ENCODE measurements at places on chromosomes 12 and 14.

DNA sequence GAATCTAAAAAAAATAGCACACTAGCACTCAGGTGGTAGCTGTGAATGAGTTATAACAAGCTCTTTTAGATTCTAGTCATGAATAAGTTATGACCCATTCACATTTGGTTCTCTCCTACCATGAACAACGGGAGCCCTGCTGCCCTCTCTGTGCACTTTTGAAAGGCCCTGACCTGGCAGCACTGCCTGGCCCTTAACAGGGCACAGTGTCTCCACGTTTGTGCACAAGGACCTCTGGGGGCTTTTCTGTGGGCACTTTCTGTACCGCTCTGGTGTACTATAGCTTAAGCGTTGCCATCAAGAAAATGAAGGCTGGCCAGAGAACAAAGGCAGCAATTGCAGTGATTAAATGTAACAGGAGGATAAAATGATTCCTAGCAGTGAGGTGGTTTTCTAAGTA lies 21.2 kb downstream of the CCDC92 start:
- DNase-seq, result no peak

DNA sequence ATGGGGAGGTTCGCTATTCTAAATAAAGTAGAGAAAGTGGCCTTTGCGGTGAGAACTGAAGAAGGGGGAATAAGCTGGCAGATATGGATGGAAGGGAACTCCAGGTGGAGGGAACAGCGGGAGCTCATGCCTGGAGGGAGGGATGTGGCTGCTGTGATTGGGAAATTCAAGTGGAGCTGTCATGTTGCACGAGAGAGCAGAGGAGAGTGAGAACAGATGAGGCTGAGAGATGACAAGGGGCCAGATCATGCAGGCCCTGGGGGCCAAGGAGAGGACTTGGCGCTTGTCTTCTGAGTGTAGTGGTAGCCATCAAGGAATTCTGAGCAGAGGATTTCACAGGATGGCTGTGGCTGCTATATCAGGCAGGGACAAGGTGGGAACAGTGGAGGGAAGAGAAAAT lies 35.0 kb downstream of the TGFB3 start:
- no peak for DNase-seq

DNA sequence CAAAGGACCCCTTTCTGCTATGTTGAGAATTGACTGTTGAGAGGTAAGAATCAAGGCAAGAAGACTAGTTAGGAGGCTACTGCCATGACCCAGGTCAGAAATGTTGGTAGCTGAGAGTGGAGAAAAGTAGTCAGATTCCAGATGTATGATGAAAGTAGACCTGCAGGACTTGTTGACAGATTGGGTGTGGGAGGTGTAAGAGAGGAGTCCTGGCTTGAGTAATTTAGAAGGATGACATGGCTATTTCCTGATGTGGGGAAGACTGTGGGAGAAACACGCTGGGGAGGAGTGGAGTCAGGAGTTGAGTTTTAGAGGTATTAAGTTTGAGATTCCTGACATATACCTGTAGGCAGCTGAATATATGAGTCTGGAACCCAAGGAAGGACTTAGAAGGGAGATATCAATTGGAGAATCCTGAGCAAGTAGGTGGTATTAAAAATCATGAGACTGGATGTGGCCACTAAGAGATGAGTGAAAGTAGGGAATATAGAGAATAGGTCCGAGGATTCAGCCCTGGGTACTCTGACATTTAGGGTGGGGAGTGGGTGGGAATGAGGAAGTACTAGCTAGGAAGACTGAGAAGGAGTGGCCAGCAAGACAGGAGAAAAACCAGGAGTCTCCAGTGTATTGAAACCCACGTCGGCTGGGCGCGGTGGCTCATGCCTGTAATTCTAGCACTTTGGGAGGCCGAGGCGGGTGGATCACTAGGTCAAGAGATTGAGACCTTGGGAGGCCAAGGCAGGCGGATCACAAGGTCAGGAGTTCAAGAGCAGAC lies 12.6 kb upstream of the DDX47 start:
- no peak for DNase-seq

- no peak for DNase-seq
Measured at GRCh38 chr12:2335109-2335508, 282.3 kb downstream of the CACNA1C start.

DNA sequence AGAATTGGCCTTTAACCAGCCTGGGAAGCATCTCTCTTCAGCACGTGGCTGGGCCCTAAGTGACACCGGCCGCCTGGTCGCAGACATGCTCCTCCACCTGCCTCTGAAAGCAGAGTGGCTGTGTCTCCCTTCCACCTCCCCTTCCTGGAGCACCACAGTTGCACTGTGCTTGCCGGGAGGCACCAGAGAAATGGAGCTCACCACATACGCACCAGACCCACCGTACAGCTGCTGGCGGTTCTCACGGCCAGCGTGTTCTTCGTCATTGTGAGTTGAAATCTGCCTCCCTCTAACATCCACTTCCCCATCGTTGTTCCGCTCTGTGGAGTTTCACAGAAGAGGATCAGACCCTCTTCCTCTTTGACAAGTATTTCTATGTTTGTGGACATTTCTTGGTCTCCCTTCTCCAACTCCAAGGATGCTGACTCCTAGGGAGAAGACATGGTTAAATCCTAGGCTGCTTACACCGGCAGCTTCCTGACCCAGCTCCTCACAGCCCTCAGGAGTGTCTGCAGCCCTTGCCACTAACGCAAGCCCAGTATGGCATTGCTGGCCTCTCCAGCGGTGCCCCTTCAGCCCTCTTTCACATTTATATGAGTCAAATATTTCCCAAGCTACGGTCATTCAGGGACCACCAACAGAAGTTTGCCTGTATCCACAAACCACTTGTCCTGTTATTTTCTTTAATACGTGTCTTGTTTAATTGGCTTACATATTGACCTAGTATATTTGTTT lies 11.5 kb upstream of the KRT5 start:
- DNase-seq, result no peak

DNA sequence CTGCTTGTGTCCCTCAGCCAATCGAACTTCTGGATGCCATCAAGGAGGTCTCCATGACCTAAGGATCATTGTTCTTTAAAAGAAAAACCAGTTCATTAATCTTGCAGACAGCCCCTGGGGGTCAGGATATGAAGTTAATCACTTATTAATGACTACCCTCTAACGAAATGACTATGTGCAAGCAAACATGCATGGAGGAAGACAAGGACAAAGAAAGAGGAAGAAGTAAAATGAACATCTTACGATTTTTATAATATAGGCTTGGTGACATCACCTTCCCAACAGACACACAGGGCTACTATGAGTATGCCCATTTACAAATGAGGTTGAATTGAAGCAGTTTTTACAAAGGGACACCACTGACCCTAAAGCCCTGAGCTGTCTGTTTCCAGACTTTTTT lies 111.1 kb upstream of the AMIGO2 start:
- no peak for DNase-seq

DNA sequence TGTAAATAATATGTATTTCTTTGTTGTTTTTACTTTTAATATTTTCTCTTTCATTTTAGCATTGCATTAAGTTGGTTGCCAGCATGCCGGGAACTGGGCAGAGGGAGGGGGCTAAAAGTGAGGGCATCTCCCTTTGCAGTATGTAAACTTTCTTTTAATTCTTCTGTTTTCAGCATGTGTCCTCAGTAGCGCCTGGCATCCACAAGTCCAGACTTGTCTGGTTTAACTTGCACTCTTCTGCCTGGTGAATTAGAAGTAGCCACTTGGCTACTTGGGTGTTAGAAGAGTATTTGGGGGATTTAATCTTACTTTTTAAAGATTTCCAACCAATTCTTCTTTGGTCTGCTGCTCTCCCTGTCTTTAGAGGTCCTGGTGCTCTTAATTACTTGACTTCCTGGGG lies 117.2 kb upstream of the SCAF11 start:
- DNase-seq, result no peak

- DNase-seq, result no peak
Measured at GRCh38 chr14:75699331-75699730, 38.3 kb downstream of the TTLL5 start.

GRCh38 chr14:104749111-104749649 lies 3.8 kb upstream of the SIVA1 start:
- no peak for DNase-seq

DNA sequence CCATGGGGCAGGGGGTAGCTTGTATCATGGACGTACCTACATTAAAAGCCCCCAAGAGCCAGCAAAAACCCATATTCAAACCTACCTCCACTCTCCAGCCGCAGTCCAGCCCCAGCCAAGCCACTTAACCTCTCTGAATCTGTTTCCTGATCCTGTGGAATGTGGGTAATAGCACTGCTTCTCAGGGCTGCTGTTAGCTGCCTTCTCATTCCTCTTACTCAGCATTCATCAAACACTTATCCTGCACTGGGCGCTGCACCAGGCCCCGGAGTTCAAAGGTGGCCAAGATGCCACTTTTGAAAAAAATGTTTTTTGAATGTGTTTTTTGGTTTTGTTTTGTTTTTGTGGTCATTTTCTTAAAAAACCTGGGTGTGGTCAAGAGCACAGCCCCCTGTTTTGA lies 237.4 kb downstream of the CHST11 start:
- DNase-seq, result peak; percentile 31

DNA sequence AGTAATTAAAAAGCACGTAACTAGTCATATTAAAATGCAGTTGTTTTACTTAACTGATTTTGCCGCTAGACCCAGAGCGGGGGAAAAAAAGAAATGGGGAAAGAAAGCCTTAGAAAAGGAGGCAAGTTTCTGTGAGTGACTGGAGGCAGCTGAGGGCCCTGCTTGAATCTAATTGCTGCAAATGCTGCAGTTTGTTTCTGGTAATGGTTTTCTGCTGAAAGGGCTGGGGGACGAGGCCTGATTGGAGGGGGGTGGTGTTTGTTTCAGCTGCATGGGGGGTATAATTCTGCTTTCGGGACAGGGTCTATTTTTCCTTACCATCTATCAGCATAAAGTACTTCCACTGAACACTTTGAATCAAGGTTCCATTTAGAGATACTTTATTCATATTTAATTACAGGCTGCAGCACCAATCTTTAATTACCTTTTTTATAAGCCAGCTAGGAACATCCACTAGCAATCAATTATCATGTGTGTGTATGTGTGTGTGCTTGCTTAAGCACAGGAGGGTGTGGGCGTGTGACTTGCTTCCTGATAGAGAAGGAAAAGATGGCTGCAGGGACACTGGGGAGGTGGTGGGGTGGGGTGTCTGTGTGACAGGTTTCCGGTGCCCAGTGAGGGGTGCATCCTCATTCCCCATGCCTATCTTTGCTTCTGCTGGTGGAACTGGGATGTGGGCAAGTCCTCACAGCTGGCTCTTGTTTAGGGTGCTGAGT lies 83.4 kb downstream of the ADCK1 start:
- DNase-seq, result peak; percentile 66

GRCh38 chr14:89129570-89129969 lies 287.5 kb downstream of the FOXN3 start:
- DNase-seq, result no peak

- DNase-seq, result no peak
Measured at GRCh38 chr14:23722675-23723074, 86.5 kb downstream of the DHRS2 start.

DNA sequence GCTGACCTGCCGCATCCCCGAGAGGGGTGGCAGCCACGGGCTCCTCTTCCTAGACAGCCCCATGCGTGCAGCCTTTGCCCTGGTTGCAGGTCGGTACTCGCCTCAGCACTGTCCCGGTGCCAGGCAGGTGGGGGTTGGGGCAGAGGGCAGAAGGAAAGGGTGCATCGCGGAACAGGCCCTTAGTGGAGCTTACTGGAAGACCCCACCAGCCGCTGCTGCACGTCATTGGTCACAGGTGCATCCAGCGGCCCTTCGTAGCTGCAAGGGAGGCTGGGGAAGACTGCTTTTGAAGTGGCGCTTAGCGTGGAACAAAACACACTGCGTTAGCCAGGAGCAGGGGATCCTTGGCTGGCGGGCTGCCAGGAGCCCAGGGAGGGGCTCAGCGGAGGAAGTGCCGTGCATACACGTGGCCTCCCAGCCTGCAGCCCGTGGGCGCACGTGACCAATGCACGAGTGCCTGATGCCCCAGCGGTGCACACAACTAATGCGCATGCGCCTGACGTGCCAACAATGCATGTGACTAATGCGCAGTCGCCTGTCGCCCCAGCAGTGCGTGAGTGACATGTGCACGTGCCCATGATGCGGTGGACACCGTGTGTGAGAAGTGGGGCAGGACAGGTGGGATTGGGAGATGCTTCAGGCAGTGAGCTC lies 5.0 kb upstream of the EP400 start:
- no peak for DNase-seq

DNA sequence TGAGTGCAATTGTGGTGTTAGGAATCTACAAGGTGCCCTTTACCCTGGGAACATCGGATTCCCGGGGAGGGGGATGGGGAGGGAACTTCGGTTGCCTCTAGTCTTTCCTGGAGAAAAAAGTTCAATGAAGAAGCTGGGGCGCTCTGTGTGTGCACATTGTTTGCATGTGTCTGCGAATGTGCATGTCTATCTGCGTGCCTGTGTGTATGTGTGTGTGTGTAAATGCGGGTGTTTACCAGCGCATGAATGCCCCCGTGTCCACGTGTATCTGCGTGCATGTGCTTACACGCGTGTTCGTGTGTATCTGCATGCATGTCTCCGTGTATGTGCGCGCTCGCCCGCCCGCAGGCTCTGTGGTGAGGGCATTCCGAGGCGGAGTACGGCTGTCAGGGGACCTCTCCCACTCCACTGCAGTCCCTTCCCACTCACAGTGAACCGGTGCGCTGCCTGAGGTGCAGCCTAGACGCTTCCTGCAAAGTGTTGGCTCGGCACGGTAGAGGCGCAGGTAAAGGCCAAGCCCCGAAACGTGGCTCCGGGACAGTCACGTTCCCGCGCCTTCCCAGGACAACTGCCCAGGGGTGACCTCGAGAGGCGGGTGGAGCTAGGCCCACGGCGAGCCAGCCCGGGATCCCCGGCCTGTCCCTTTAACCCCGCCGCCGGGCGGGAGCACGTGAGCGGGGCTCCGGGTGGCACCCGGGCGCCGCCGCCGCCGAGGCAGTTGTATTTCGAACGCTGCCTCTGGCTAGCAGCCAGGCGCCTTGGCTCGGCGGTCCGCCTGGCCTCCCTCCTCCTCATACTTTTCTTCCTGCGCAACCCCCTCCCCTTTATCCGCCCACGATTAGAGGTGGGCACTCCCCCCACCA lies 539 bp upstream of the HMGA2 start:
- DNase-seq, result no peak

GRCh38 chr14:59358102-59358501 lies 107.1 kb downstream of the GPR135 start:
- DNase-seq, result no peak

- DNase-seq, result peak; percentile 80
Measured at GRCh38 chr14:101226603-101227425, 323.3 kb upstream of the RTL1 start.

- peak; percentile 90 for DNase-seq
Measured at GRCh38 chr14:96039633-96040311, 610 bp downstream of the C14orf132 start.

DNA sequence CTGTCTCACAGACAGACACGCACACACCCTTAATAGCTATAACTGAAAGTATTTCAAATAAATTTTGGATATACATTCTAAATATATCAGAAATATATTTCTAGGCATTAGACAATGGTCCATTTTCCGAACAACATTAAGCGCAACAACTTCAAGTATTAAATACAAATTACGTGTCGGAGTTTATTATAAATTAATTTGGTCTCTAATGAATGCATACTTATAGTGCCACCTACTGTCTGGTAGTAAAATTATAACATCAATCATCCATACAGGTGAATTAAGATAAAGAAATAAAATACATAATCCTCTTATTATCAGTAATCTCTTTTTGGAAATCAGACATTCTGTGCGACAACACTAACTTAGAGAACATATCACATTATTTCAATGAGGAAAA lies 27.2 kb upstream of the CMAS start:
- DNase-seq, result no peak
